Hindlimb muscle (tissue), 1 donor: ENCODE measurements at places on chromosomes 2 and 18.

- no peak for DNase-seq
Observed at GRCh38 chr2:217353591-217353990, 493.7 kb upstream of the TNP1 start.

- DNase-seq: no peak
Observed at GRCh38 chr2:221501210-221501882, 70.8 kb downstream of the EPHA4 start.

DNA sequence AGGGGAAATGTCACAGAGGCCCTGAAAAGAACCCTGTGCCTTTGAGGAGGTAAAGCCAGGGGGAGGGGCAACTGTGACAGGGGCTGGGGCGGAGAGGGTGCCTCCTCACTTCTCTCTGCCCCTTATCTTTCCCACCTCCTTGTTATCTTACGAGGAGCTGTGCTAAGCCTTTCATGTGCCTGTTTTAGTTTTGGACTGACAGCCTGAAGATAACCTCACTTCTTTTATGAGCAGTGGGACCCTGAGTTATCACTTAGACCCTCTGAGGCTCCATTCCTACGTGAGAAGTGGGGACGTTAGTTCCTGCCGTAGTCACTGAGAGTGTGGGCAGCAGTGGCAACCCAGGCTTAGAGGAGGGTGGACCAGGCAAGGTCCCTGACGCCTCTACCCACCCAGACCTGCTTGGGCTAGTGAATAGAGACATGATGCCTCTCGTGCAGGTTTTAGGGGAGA lies 39.5 kb upstream of the LBH start:
- no peak for DNase-seq

- DNase-seq: no peak
Observed at GRCh38 chr2:120053891-120054290, 41.0 kb downstream of the EPB41L5 start.

- DNase-seq: no peak
Observed at GRCh38 chr18:58359218-58359617, 269.7 kb downstream of the ALPK2 start.

GRCh38 chr2:187475499-187476248 lies 27.6 kb upstream of the CALCRL start:
- DNase-seq: no peak
